ENCODE measurements at places on chromosomes 4 and X.

- DNase-seq = no peak
Observed at GRCh38 chr4:173801876-173802661, 272.0 kb upstream of the HAND2 start.

DNA sequence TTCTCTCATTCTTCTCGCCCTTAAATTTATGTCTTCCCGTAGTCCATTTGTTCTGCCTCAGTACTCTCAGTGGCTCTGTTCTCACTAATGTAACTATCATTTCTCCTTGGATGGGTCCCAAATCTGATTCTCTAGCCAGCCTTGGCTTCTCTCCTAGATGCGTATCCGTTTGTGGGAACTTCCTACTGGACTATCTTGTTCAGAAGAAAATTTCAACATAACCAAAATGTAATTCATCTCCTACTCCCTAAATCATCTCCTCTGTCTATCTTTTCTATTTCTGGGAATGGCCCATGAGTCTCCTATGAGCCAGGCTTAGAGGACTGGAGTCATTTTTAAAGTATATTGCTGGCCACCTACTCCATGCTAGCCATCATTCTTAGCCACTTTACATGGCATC lies 4.4 kb upstream of the C4orf36 start:
- DNase-seq = no peak

DNA sequence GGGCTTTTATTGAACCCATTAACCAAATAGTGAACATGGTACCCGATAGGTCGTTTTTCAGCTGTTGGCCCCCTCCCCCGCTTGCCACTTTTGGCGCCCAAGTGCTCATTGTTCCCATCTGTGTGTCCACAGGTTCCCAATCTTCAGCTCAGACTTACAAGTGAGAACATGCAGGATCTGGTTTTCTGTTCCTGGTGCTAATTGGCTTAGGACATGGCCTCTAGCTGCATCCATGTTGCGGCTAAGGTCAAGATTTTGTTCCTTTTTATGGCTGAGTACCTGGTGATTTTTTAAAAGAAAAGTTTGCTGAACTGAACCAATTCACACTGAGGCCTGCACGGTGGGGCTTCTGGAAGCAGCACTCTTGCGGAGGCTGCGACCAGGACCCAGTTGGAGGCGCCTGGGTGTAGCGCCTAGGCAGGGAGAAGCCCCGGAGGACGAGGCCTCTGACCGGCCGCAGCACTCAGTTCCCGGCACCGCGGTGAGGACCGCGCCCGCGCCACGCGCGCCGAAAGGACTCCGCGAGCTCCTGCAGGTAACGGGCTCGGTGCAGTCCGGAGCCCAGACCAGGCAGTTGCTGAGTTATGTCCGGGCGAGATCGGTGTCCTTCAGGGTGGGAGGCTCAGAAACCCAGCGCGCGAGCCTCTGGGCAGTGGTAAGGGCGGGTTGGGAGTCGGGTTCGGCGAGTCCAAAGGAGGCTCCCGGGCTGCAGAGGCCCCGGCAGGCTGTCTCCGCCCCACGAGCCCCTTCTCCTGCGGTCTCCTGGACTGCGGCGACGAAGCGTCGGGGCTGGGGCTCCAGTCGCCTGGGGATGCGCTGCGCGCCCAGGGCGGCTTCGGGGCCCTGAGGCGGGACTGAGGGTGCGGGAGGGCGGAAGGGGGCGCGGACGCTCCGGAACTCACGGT lies 15.8 kb upstream of the SLC25A4 start:
- DNase-seq = no peak

DNA sequence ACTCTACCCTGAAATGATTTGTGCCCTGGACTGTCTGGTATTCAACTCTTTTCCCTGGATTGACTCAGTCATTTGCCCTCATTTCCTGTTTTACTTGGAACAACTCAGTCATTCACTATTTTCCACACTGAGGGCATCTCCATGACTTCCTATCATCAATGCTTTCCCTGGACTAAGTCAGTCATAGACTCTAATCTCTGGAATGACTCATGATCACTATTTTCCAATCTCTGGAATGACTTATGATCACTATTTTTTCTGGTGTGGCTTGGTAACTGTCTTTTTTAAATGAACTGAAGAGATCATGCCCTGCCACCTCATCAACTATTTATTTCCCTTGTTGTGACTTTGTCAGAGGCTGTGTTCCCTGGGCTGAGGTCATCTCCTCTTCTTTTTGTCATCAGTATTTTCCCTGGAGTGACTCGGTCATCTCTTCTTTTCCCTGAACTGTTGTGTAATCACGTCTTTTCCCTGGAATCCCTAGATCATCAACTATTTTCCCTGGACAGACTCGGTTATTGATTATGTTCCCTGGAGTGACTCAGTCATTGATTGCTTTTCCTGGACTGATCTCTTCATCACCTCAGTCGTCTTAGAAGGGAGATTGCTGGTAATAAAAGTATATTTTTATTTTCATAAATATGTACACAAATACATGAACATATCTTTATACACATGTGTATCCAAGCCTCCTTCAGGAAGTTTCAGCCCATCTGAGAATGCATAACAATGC lies 327.1 kb upstream of the VCX start:
- DNase-seq = no peak

DNA sequence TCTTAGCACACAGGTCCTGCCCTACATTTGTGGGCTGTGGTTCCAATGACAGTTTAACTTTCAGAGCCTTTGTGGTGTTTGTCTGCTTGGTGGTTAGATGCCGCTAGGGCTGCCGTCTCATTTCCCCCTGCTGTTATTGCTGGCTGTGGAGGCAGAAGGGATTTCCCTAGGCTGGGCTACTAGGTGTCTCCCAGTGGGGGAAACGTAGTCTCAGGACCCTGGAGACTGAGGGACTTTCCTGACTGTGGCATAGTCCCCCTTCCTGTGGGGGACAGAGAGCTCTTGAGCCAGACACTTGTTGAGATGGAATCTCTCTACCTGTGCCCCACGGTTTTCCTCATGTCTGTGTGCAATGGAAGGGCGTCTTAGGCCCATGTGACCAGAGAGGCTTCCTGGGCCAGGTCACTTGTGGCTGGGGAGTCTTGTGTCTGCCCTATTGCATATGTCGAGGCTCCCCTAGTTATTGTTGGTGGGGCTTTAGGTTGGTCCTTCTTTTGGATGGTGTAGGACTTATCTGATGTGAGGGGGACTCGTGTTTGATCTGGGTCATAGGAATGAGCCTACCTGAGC lies 68.2 kb downstream of the ARHGAP10 start:
- DNase-seq = no peak

GRCh38 chr4:76270244-76271175 lies 19.0 kb downstream of the FAM47E start:
- no peak for DNase-seq

GRCh38 chr4:143555676-143556075 lies 42.2 kb downstream of the SMARCA5 start:
- DNase-seq = no peak

DNA sequence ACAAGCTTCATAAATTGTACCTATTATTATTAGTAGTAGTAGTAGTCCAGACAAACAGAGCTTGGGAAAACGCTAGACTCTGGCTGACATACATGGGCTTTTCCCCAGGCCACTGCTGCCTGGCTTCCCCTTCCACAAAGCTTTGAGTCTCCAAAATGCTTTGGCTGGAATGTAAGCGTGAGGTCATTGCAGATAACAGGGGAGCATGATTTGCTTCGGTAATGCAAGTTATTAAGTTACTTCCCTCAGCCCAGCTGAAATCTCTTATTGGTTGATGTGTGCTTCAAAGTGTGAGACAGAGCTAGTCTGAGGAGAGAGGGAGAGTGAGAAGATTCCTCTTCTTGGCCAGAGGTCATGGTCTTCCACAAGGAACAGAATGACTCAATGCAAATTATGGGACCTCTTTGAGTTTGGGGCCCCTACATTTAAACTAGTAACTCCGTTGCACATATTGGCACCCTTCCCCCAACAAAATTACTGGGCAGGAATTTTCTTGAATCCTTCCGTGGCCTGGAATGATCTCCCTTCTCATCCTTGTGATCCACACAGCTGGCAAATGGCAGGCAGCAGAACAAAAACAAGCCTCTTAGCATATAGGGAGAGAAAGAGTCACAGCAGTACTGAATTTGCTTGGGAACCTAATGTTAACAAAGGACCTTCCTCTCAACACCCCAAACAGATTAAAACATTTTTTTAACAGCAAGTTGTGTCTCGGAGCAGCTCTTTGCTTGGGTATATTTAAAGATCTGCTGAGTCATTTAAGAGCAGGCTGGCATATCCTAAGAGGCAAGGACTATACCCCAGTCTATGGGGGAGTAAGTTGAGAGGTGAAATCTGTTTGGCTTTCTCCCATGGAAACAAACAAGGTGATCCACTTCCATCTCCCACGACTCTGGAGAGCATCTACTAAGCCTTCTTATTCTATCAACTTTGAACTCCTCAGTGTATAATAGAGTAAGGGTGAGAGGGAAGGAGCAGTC lies 19.9 kb downstream of the AR start:
- DNase-seq = no peak

GRCh38 chrX:48665991-48666390 lies 17.6 kb upstream of the WAS start:
- no peak for DNase-seq

DNA sequence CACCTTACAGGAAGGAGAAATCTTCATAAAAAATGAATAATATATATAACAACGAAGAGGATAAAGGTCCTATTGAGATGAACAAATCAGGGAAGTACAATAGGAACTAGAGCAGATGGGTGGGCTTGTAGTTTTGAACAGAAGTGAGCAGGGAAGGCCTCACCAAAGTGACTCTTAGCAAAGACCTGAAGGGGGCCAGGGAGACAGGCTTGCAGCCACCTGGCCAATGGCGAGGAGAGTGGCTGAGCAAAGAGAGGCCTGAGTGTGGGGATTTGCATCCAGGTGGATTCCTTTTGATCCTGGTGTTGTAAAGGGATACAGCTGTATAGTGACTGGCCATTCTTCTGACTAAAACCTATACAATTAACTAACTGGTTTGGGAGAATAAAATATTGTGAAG lies 354.1 kb downstream of the CAMK2D start:
- no peak for DNase-seq

- no peak for DNase-seq
Observed at GRCh38 chrX:129779747-129780146, at the start of gene SASH3. TSS of gene SASH3 (plus strand) at chrX:129779949. CDS start at chrX:129780098, 149 bp downstream.

GRCh38 chr4:106194801-106195200 lies 121.2 kb downstream of the TBCK start:
- no peak for DNase-seq

DNA sequence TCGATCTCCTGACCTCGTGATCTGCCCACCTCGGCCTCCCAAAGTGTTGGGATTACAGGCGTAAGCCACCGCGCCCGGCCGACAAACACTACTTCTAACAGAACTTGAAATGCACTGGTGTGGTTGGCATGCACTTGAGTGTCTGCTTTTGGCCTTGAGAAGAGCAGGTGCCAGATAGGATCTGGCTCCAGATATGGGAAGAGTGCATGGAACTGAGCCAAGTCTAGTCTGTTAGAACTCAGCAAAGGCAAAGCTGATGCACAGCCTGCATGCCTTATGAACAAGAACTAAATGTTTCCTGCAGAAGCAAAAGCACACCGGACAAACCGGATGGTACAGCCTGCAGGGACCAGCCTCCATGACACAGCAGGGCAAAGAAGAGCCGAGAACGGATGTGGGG lies 35.1 kb upstream of the TBL1X start:
- DNase-seq = peak; percentile 66

DNA sequence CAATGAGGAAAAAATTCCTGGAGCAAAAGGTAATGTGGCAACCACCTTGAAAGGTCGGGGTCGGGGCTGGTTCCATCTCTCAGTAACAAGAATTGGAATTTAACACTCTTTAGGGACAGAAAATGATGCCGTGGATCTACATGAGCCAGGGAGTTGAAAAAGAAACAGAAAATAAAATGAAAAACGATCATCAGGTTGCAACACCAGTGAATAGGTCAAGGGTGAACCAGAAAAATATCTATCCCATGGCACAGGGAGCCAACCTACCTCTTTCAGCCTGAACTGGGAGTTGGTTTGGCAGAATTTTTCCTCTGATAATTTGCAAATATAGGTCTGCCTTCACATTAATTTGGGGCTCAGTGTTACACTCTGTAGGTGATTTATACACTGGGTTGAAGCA lies 93.7 kb downstream of the C4orf33 start:
- no peak for DNase-seq

DNA sequence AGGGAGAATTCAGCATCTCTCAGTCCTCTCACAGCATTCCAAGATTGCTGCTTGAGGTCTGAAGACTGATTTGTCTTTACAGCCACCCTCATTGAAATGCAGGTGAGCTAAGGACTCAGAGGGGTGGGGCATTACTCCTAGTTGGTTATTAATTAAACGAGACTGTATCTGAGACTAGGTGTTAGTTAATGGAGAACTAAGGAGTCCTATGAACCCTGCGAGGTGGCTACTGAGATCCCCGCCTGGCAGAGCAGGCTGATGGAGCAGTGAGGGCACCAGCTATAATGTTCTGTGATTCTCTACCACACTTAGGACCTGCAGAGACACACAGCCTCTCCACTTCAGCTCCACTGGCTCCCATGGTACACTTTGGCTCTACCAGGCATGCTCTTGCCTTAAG lies 215.3 kb downstream of the MID1IP1 start:
- DNase-seq = no peak

DNA sequence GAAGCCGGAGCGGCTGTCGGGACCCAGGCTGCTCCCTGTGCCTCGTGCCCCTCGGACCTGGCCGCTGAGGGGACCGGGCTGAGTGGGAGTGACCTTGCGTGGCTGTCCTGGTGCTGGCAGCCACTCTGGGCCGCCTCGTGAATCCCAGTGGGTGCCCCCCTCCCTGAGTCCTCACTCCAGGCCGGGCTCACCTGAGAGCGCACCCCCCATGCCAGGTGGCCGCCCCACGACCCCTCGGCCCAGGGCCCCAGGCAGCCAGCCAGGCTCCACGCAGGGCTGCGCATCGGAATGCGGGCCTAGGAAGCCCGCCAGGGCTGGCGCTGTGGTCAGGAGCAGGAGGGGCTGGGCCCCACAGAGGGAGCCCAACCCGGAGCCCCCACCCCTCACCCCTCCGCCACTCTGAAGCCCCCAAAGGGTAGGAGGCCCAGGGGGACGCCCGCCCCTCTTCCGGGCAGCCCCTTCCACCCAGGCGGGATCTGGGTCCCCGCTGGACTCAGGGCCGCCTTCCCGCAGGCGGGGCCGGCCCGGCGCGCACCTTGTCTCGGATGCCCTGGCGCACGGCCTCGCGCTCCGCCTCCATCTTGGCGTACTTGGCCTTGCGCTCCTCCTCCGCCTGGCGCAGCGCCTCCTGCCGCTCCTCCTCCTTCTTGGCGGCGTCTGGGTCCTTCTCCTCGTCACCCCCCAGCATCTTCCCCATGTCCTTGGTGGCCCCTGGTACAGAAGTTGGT lies 33.9 kb downstream of the CPLX1 start:
- DNase-seq = no peak

- DNase-seq = no peak
Observed at GRCh38 chrX:50115973-50116372, 84.8 kb downstream of the AKAP4 start.
